ENCODE measurements at places on chromosomes 1 and 21.

GRCh38 chr1:19009882-19010321 is 53.4 kb upstream of the IFFO2 start:
- no peak for DNase-seq

- no peak for DNase-seq
These were observed 58.8 kb downstream of the MRPS6 start for GRCh38 chr21:34132202-34132601.

DNA sequence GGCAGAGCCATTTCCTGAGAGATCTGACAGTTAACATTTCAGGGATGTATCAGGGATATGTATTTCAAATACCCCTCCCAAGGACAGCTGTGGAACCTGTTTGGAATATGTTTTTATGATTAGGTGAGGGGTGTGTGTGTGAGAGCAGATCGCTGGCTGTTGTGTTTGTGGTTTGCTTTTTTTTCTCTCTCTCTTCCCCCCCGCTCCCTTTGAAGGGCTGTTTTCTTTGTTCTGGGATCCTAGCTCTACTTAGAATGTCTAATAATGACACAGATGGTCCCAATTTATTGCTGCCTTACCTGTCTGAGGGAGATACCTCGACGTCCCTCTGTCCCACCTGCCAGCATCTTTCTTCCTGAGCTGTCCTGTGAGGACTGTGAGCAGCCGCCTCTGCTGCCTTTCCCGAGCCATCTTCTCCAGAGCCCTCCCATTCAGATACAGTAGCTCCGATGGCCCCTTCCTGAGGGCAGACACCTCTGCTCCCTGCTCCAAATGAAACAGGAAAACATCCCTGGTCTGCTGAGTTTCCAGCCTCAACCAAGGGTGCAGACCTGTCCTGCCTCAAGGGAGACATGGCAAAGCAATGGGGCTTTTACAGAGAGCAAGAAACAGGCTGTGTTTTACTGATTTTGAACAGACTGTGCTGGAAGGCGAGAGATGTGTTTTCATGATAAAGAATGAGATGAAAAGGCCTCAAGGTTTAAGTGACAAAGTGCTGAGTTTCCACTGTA is 138.0 kb upstream of the TNR start:
- no peak for DNase-seq

GRCh38 chr1:214413315-214413714 is 132.4 kb downstream of the SMYD2 start:
- no peak for DNase-seq

DNA sequence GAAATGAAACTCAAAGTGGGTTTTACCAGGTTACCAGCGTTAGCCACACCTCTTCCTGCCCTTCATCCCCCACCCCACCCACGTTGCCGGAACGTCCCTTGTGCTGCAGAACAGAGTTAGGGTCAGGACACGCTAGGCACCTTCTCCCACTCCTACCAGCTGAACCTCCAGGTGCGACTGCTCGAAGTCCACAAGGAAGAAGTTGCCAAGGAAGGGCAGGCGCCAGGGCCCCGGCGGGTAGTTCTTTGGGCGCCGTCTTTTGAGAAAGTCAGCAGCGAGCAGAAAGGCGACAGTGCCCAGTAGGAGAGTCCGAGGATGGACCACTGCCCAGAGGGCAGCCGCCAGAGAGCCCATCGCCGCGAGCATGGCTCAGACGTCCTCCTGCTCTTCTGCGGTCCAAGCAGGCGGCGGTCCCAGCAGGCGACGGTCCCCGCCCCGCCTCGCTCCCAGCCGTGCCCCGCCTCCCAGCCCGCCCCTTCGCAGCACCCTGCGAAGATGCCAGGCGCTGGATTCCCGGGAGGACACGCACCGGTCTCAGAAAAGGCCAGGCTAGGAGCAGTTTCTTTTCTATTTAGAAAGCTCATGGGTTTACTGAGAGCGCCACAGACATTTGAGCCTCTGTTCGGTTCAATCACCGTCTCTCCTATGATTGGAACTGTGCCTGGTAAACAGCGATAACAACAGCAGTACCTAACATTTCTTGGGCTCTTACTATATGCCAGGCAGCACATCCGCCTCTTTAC is at the start of gene CYP2J2:
Gene CYP2J2 (minus strand): TSS at position 393 of the 743 bp plus-strand sequence. CDS start 27 bp downstream, at position 366.
- peak; percentile 71 for DNase-seq

- no peak for DNase-seq
These were observed 9.6 kb downstream of the EPHA10 start for GRCh38 chr1:37755290-37755689.

- DNase-seq, result no peak
These were observed 107.6 kb downstream of the NOS1AP start for GRCh38 chr1:162177126-162177525.

- DNase-seq, result no peak
These were observed 27.7 kb downstream of the CR1L start for GRCh38 chr1:207672522-207673130.

DNA sequence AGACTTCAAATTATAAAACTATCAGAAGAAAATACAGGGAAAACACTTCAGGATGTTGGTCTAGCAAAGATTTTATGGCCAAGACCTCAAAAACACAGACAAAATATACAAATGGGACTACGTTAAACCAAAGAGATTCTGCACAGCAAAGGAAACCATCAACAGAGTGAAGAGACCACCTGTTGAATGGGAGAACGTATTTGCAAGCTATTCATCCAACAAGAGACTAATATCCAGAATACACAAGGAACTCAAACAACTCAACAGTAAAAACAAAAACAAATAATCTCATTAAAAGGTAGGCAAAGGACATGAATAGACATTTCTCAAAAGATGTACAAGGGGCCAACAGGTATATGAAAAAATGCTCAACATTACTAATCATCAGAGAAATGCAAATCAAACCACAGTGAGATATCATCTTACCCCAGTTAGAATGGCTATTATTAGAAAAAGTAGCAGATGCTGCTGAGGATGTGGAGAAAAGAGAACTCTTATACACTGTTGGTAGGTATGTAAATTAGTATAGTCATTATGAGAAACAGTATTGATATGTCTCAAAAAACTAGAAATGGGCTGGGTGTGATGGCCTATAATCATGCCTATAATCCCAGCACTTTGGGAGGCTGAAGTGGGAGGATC is 112.6 kb downstream of the LRIG2 start:
- no peak for DNase-seq

DNA sequence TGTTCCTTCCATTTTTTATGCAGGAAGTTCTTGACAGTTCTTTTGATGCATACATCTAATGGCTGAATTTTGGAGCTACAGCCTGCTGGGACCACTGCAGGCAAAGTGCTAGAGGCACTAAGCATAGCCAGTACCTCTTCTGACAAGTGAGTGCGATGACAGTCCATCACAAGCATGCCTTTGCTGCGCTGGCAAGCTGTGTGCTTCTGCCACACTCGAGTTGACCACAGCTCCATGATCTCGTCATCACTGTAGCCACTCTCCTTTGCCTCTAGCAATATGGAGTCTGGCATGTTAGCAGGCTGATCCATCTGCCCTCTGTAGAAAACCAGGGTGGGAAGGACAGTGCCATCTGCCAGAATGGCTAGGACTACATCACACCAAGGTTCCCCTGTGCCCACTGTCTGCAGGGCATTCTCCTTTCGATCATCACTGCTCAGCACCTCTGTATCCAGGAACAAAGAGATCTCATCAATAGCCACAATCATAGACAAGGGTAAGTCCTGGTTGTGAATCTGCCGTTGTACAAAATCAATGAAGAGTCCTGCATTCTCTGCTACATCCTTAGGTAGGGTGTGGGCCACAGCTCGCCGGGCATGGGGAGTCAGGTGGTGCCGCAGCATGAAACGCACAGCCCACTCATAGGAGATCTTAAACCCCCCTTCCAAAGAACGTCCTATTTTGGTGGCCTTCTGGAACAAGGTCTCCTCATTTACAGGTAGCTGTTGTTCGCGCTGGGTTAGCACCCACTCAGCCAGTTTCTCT is 6.0 kb downstream of the PSMB4 start:
- DNase-seq, result no peak

- no peak for DNase-seq
These were observed 17.7 kb downstream of the CLDN17 start for GRCh38 chr21:30148906-30149305.

GRCh38 chr21:38249256-38249655 is 7.5 kb upstream of the KCNJ15 start:
- DNase-seq, result no peak

DNA sequence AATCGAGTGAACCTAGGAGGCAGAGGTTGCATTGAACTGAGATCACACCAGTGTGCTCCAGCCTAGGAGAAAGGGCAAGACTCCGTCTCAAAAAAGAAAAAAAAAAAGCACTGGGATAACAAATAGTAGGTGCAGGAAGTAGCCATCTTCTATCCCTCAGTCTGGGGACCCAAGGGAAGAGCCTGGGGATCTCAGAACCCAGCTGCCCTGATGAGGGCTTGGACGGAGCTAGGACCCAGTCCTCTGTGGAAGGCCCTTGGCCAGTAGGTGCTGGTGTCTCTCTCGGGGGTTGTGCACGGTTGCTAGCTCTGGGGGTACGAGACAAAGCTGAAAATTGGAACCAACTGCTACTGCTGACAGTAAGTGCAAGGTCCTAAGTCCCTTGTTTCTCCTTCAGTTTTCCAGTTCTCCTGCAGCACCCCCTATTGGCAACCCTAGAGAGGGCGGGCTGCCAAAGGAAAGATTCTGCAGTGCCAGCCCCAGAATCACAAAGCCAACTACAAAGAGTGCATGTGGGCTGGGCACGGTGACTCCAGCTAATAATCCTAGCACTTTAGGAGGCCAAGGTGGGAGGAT is 57.6 kb upstream of the KIF1B start:
- DNase-seq, result peak; percentile 65

- no peak for DNase-seq
These were observed 43.0 kb downstream of the XPR1 start for GRCh38 chr1:180674603-180675530.

DNA sequence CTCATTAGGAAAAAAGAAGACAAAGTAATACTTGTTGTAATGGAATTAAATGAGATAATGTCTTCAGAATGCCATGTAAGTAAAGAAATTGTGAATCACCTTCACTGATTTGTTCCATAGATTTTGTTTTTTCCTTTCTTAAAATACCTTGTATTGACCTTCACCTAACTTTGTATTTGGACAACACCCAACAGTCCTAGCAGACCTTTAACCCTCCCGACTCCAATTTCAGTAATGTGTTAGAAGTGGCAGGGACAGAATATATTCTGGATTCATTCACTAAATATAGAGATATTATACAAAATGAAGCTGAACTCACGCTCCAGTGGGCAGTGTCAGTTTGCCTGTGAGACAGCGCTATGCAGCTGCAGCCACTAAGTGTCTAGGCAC is 57.9 kb downstream of the UCK2 start:
- DNase-seq, result no peak

DNA sequence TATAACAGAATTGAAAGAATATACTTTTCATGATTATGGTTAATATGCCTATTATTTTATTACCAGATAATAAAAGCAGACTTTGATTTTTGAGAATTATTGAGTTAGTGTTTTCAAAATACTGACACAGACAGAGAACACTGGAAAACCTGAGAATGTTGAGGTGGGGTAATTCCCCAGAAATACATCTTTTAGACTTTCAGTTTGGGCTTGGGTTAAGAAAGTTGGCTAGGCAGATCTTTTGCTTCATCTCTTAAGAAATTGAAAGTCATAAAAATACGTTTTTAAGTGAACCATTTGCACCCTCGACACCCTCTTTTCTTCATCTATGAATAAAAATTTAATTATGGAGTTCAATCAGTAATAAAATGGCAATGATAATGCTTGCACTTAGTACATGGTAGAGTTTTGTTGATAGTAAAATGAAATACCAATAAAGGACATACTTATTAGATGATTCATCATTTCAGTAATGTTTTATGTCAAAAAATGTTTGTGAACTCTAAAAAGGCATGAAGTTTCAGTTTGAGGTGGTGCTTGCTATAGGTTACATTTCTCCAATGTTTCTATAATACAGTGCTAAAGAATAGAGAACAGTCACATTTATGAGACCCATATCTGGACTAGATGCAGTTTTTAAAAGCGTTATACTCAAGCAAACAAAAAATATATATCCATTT is 1.9 kb upstream of the SAMSN1 start:
- no peak for DNase-seq

- DNase-seq, result no peak
These were observed 11.1 kb upstream of the TRIM63 start for GRCh38 chr1:26078286-26079177.

GRCh38 chr1:5980314-5981008 is 11.8 kb downstream of the NPHP4 start:
- DNase-seq, result peak; percentile 44

All from activated effector memory CD4-positive, alpha-beta T cell treated with anti-CD3 and anti-CD28 coated beads, Interleukin-2, amount 50 U/mL, for 16 hours (primary cell).